Stimulated activated effector memory CD8-positive, alpha-beta T cell treated with anti-CD3 and anti-CD28 coated beads, Interleukin-12 subunit alpha, Interleukin-12 subunit beta, amount 100 ng/mL, for 72 hours (primary cell): ENCODE measurements at places on chromosomes 12 and 14.

- DNase-seq = no peak
Measured at GRCh38 chr12:95974358-95974757, 21.8 kb downstream of the HAL start.

- DNase-seq = no peak
Measured at GRCh38 chr14:95300002-95300696, 19.6 kb downstream of the CLMN start.

- no peak for DNase-seq
Measured at GRCh38 chr12:18165422-18165871, 75.5 kb upstream of the RERGL start.

DNA sequence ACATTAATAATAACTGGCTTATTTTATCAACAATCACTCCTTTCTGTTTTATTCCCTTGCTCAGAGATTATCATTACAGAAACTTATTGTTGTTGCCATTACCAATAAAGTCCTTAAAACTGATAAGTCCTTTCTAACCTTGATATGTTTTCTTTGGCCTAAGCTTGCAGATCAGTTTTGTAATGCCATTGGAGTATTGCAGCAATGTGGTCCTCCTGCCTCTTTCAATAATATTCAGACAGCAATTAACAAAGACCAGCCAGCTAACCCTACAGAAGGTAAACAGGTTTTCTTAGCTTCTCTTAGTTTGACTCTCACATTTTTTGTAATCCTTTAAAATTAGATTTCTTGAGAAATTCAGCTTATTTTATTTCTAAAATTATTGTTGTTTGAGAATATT lies 3.9 kb downstream of the MED21 start:
- DNase-seq = no peak

DNA sequence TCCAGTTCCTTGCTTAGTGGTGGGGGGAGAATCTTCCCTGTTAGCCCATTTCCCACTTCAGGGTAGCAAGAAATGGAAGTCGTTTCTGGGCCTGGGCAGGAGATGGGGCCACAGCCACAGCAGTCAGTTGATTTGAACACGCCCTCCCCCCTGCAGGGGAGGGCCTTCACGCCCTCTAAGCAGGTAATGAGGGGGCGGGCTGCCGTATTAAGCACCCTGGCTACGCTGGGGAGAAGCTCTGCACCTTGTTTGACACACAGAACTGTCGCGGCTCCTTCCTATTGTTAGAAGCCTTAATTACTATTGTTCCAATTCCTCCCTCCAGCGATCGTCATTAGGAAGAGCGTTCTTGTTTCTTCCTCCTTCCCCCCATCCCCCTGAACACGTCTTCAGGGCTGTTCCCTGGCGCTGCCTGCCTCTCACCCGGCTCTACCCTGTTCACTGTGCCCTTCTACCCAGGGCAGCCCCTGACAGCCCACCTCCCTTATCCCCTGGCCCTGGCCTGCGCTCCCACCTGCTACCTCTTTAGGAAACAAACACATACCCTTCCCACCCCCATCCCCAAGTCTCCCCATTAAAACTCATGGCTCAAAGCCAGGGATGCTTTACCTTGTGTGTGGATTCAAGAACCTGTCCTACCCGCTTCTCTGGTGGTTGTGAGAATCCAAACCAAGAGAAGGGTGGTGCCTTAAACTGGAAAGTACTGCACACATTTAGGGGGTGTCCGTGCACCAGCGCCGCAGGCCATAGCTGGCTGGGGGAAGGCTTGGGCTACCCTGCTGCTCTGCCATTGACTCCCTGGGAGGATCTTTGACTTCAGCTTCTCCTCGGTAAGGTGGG lies 137.6 kb downstream of the TSPAN9 start:
- DNase-seq = no peak

DNA sequence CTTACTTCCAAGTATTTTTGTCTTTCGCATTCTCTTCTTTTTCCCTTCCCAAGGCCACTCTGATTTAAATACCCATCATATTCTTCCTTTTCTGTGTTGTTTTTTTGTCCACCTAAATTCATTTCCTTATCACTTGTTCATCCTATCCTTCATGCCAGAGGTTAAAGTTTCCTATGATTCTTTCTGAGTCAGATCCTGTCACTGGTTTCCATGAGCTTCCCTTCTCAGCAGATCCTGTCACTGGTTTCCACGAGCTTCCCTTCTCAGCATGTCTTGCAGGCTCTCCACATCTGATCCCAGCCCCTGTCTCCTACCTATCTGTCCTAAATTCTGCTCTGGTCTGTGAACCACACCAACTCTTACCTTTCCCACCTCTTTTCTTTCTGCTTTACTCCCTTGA lies 311.8 kb upstream of the RGS6 start:
- DNase-seq = no peak

DNA sequence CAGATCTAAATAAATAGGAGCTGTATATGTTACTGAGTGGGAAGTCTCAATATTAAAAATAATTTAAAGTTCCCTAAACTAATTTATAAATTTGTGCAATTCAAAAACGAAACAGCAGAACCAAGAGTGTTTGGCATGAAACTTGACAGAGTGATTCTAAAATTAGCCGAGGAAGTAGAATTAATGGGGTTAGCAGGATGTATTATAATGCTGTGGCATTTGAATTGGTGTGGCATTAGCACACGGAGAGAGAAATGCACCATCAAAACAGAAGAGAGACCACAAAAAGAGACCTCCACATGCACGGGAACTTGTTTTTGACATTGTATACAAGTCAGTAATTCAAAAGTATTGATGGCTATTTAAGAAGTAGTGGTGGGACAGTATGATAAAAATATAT lies 366.0 kb upstream of the RGS6 start:
- no peak for DNase-seq

GRCh38 chr12:62689042-62689839 lies 222.6 kb downstream of the MON2 start:
- no peak for DNase-seq

GRCh38 chr14:23829736-23830471 lies 123.7 kb upstream of the DHRS4 start:
- DNase-seq = no peak

DNA sequence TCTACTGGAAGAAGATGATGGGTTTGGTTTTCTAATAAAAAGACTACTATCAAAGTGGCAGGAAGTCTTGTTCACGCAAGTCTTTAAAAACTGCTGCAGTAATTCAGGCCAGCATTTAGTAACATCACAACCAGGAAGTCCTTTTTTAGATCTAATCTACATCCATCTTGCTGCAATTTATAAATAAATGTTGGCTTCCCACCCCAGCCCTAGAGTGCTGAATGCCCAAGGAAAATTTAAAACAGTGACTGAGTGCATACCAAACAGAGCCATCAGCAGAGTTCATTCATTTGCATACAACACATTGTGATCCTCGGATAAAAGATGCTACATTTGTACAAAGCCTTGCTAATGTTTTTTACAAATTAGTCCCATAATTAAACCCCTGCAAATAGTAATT lies 72.1 kb downstream of the PHLDA1 start:
- DNase-seq = no peak
